ENCODE measurements at places on chromosomes 2 and 18. TPM values are rescaled to one million over a fixed set of nuclear protein-coding genes. Genes with fewer than 3 reads are reported as not detected.

DNA sequence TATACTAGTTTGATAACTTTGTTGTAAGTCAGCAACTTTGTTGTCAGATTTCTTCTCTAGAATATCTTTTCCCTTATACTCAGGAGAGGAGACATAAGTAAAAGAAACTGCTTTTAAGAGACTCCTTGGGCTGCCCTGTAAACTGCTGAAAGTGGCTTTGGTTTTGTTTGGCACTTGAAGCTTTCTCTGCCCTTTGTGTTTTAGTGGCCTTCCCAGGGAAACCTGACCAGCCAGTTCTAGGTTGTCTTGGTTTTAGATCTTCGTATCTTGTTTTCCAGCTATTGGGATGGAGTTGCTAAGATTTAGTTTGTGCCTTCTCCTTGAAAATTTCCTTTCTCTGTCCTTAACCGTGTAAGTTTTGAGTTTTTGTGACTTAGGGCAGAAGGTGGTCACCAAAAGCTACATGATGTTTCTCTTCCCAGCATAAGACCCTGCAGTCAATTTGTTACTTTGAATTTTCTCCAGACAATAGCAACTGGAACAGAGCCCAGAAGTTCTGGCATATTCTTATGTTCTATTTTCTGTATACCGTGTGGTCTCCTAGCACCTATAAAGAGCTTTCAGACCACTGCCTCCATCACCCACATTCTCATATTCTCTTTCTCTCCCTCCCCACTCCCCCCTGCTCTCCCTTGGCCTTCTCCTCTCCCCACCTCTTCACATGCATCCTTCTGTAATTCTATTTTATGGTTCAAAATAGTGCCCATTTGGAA is 81.1 kb downstream of the BOLA3 start:
- no peak for DNase-seq

Gene SULT1C2
- total RNA-seq: 0.29 TPM

Gene MFSD2B
- total RNA-seq: not detected

GRCh38 chr2:61882850-61883249 is 5.6 kb downstream of the CCT4 start:
- DNase-seq: no peak

GRCh38 chr2:162174746-162175145 is 22.7 kb upstream of the GCG start:
- no peak for DNase-seq

DNA sequence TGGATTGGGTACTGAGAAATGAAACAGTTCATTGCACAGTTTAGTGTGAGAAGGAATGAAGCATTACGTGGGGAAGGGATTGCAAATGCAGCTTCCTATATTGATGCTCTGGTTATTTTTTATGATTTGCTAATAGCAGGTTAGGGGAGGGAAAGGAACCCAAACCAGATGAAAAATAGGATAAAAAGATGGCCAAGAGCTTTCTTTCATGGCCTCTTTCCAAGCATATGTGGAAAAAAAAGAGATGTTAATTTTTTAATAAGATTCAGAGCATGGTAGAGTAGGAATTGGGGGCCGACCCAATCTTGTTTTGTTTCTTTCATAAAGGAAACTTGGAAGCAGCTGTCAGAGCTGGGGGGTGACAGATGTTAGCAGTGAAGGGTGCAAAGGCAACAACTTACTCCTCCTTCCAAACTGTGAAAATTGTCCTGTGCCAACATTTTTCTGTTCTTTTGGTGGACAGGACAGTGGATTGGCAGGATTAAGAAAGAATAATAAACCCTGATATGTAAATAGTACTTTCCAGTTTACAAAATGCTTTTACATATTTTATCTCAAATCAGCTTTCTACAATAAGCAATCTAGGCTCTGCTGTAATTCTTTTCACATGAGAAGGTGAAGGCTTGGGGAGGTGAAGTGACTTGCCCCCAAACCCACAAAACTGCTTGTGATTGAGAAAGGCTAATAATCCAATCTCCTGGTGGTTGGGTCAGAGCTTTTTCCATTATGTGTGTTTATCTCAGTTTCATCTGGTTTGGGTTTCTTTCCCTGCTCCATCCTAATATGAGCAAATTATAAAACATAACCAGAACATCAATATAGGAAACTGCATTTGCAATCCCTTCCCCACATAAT is 270.1 kb downstream of the ETAA1 start:
- no peak for DNase-seq

Gene ARHGAP28
- total RNA-seq: 20.4 TPM

DNA sequence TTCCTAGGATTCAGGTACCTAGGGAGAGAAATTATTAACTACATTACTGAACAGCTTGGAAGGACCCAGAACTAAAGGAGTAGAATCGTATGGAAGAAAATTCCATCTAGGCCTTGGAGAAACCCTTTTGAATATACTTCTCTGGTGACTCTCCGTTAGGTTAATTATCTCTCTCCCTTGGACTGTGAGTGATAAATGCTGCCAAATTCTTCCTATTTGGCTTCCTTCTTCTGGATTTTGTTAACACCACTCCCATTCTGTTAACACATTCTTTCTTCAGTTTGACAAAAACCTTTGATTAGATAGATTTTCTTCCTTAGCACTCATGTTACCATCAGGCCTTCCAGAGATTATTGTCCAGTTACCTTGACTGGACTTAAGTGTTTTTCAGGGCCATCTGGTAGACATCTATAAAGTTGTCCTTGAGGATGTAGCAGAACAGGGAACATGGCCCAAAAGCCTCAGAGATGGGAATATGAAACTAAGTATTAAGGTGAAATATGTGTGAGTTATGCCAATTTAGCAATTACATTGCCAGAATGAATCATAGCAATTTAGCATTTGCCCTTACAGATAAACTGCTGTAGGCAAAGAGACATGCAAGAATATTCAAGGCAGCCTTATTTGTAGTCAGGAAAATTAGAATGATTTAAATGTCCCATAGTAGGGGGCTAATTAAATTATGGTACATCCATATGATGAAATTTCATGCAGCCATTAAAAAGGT is 6.7 kb downstream of the CYP27A1 start:
- DNase-seq: no peak

DNA sequence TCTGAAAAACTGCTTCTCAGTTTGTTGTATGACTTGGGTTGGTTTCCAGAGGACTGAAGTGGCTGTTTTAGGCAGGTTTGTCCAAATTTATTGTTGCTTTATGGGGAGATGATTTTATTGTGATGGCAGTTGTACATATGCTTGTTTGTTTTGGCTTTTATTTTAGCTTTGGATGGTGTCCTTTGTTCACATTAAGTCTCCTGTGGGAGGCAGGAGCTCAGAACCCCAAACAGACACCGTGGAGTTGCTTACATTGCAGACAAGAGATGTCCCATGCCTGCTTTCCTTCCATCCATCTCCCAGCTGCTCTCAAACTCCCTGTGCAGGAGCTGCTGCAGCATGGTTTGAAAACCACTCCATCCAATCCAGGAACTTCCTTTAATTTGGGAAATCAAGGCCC is 414.7 kb downstream of the LPIN1 start:
- DNase-seq: no peak

Gene MTCL1
- total RNA-seq: 39.6 TPM

Gene DIS3L2
- 19.2 TPM for total RNA-seq

Measured in A172 (cell line).